ENCODE measurements at places on chromosomes 7 and 10. TPM values are rescaled to one million over a fixed set of nuclear protein-coding genes. Genes with fewer than 3 reads are reported as not detected.

- H3K27me3 ChIP-seq: no peaks in the 10 kb centered on the region
- no peaks in the 10 kb centered on the region for H3K36me3 ChIP-seq
- H3K4me3 ChIP-seq: no peak overlapping the region
- no peak overlapping the region for H3K27ac ChIP-seq
- no peaks in the 10 kb centered on the region for H3K4me1 ChIP-seq
- DNase-seq: no peak
Observed at GRCh38 chr10:112746329-112746728, 203.7 kb upstream of the TCF7L2 start.

GRCh38 chr7:134613623-134614347 lies 32.9 kb upstream of the BPGM start:
- peaks cover 2% of the 10 kb centered on the region for H3K36me3 ChIP-seq
- peak overlapping the region; percentile 41 for H3K27ac ChIP-seq
- H3K27me3 ChIP-seq: peaks cover 35% of the 10 kb centered on the region
- DNase-seq: peak; percentile 57
- H3K4me3 ChIP-seq: no peak overlapping the region

DNA sequence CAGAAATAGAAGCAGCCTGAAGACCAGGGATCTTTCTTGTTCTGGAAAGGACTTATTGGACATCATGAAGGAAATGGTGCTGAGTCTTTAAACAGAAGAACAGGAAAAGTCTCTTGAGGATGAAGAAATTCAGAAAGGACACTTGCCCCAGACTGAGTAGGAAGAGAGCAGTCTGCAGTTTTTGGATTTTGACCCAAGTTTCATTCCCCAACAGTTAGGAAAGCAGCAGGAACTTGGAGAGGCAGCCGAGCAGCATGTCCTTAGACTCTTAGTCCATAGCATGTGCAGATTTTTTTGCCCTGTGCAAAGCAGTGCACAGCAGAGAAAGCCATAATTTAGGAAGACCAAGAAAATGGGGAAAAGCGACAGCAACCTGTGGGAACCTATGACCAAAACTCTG lies 927.2 kb upstream of the AUTS2 start:
- no peaks in the 10 kb centered on the region for H3K4me1 ChIP-seq
- DNase-seq: no peak
- H3K27me3 ChIP-seq: no peaks in the 10 kb centered on the region
- H3K36me3 ChIP-seq: no peaks in the 10 kb centered on the region
- no peak overlapping the region for H3K4me3 ChIP-seq

The LLCFC1 gene
- not detected for total RNA-seq

The GIMAP8 gene
- 9.9 TPM for total RNA-seq

GRCh38 chr7:15757041-15758000 lies 70.8 kb upstream of the MEOX2 start:
- no peaks in the 10 kb centered on the region for H3K4me1 ChIP-seq
- H3K4me3 ChIP-seq: no peak overlapping the region
- no peak overlapping the region for H3K27ac ChIP-seq
- DNase-seq: no peak

DNA sequence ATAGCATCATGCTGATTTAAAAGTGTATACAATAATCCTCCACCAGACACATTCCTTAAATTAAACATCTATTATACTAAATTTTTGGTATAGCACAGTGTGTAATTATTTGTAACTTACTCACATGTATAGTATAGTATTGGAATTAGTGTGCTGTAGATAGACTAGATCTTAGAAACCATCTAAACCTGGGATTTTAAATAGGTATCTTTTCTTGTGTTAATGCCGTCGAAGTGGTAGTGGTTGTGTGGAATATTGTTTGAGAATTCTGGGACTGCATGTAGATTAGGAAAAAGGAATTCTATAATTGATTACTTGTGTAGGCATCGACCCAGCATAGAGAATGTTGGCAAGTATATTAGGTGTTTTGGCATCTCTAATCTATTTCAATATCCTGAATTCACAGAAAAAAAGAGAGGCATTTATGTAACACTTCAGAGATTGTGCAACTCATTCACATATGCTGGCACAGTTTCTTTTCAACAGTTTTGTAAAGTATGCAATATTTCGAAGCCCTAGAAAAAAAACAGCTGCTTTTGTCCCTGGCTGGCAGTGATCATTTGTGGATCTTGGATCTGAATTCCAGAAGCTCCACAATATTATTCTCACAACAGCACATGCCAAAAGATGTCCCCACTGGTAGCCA lies 145.5 kb upstream of the AGR3 start:
- no peak overlapping the region for H3K27ac ChIP-seq
- no peak overlapping the region for H3K4me3 ChIP-seq
- peaks cover 45% of the 10 kb centered on the region for H3K4me1 ChIP-seq
- DNase-seq: no peak

The RHOBTB1 gene
- 0.07 TPM for total RNA-seq

- peak within 1 kb of the TSS; percentile 93 for H3K27ac ChIP-seq
- peaks cover 52% of the 10 kb centered on the region for H3K4me1 ChIP-seq
- H3K36me3 ChIP-seq: peaks cover 7% of the 10 kb centered on the region
- H3K4me3 ChIP-seq: peak within 1 kb of the TSS; percentile 81
Observed at GRCh38 chr7:74657692-74658177, at the start of gene GTF2I. Gene GTF2I (plus strand): TSS chr7:74657718. CDS start chr7:74689129, 31,411 bp downstream.

DNA sequence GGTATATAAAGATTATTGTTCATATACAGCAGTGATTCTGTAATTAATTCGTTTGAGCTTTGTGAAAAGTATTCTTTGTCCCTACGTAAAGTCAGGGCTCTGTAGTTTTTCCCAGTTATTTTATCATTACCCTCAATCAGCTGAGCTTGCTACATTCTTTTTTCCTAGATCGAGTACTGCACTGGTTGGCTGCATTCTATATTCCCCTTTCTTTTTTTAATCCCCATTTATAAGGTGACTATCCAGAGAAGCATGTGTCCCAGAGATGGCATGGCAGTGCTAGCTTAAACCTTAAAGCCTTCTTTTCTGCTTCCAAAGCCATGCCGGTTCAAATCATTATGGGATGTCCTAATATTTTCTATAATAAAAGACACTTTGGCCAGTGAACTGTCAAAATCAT lies 230.1 kb upstream of the CELF2 start:
- H3K4me1 ChIP-seq: no peaks in the 10 kb centered on the region
- DNase-seq: no peak
- H3K4me3 ChIP-seq: no peak overlapping the region
- no peaks in the 10 kb centered on the region for H3K36me3 ChIP-seq
- no peak overlapping the region for H3K27ac ChIP-seq

DNA sequence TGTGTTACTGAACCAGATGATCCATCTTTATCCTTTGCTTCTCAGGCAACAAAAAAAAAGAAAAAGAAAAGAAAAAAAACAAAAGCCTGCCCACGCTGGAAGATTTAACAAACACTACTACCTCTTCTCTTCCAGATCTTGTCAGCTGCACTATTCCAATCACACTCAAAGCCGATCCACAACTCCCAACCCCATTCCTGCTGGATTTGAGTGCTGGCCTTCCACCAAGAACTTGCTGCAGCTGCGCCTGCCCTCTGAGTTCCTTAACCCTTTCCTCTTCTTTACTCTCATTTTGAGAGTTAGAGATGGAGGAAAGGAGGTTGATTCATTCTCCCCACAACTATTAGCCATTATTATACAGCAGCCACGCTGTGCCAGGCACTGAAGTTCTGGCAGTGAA lies 16.0 kb upstream of the ITGA8 start:
- H3K4me3 ChIP-seq: no peak overlapping the region
- H3K36me3 ChIP-seq: no peaks in the 10 kb centered on the region
- DNase-seq: no peak
- no peak overlapping the region for H3K27ac ChIP-seq
- peaks cover 3% of the 10 kb centered on the region for H3K27me3 ChIP-seq
- H3K4me1 ChIP-seq: no peaks in the 10 kb centered on the region

- H3K4me1 ChIP-seq: peaks cover 62% of the 10 kb centered on the region
- H3K27me3 ChIP-seq: no peaks in the 10 kb centered on the region
- no peak overlapping the region for H3K4me3 ChIP-seq
- no peak for DNase-seq
- no peak overlapping the region for H3K27ac ChIP-seq
Observed at GRCh38 chr7:105027176-105027853, 13.3 kb downstream of the KMT2E start.

GRCh38 chr10:131198843-131199242 lies 112.7 kb downstream of the TCERG1L start:
- no peaks in the 10 kb centered on the region for H3K4me1 ChIP-seq
- H3K36me3 ChIP-seq: no peaks in the 10 kb centered on the region
- H3K27ac ChIP-seq: no peak overlapping the region
- no peaks in the 10 kb centered on the region for H3K27me3 ChIP-seq
- DNase-seq: no peak

The PNLIPRP3 gene
- not detected for total RNA-seq

The UNCX gene
- not detected for total RNA-seq

DNA sequence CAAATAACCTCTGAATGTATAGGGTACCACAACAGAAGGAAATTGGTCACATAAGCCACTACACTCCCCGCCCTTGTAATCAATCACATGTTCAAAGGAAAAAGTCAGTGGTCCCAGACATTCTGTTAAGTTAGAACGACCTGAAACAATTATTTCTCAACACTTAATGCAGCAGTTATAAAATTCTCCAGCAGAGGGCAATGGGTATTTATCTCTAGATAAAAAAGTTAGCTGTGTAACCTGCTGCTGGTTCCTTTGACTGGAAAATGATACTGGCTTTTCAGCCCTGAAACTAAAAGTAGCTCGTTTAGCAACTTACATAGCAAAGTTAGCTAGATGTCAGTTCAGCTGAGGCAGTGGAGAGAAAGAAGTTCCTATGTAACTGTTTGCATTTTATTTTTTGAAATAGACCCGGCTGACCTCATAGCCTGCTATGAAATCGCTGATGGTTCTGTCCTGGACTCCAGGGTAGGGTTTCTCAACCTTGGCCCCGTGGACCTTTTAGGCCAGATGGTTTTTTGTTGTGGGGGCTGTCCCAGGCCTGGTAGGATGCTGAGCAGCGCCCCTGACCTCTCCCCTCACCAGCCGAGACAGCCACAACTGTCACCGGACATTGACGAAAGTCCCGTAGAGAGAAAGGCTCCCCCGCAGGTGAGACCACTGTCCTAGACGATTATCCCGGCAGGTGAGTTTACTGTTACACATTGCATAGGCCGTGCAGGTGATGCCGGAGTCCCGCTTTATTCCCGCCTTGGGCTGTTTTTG lies 40.2 kb upstream of the PROSER2 start:
- H3K27ac ChIP-seq: no peak overlapping the region
- H3K4me1 ChIP-seq: peaks cover 4% of the 10 kb centered on the region
- H3K36me3 ChIP-seq: no peaks in the 10 kb centered on the region
- DNase-seq: no peak

DNA sequence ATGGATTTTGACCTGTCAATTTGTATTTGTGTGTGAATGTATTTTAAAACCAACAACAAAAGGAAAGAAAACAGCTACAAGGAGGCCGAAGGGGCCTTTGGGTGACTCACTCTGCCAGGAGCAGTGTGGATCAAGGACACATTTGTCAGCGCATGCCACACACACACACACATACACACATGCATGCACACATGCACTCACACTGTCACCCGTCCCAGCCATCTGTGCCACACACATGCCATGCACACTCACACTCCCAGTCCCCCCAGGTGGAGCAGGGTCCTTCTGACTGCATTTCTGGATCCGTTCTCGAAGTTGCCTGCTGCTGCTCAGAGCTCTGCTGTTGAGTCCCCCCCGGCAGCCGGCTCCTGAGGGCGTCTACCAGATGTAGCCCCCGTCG lies 26.0 kb downstream of the SPOCK2 start:
- no peak overlapping the region for H3K27ac ChIP-seq
- no peak for DNase-seq
- no peaks in the 10 kb centered on the region for H3K4me1 ChIP-seq

The TMEM26 gene
- total RNA-seq: not detected

- peak overlapping the region; percentile 89 for H3K4me3 ChIP-seq
- DNase-seq: no peak
- H3K27ac ChIP-seq: peak overlapping the region; percentile 73
- no peaks in the 10 kb centered on the region for H3K36me3 ChIP-seq
- peaks cover 53% of the 10 kb centered on the region for H3K27me3 ChIP-seq
Observed at GRCh38 chr7:70695795-70696083, 436.2 kb upstream of the GALNT17 start.

- no peaks in the 10 kb centered on the region for H3K27me3 ChIP-seq
- H3K36me3 ChIP-seq: no peaks in the 10 kb centered on the region
- peaks cover 11% of the 10 kb centered on the region for H3K4me1 ChIP-seq
- H3K27ac ChIP-seq: no peak overlapping the region
Observed at GRCh38 chr7:137961200-137962177, 40.4 kb downstream of the CREB3L2 start.

DNA sequence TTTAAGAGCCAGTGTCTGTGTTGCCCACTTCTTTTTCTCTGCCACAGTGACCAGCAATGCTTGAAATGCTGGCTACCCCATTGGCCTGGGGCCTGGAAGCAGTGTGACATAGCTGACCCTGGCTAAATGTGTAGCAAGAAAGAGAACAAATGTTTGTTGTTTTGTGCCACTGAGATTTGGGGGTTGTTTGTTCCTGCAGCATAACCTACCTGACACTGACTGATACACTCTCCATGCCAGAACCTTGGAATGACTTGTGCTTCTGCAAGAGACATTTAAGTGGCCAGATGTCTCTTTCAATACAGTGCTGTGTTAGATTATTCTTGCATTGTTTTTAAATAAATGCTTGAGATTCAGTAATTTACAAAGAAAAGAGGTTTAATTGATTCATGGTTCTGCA lies 411.5 kb downstream of the TYW1 start:
- no peak for DNase-seq
- no peak overlapping the region for H3K27ac ChIP-seq
- no peaks in the 10 kb centered on the region for H3K36me3 ChIP-seq
- no peaks in the 10 kb centered on the region for H3K4me1 ChIP-seq

The HYAL4 gene
- not detected for total RNA-seq

DNA sequence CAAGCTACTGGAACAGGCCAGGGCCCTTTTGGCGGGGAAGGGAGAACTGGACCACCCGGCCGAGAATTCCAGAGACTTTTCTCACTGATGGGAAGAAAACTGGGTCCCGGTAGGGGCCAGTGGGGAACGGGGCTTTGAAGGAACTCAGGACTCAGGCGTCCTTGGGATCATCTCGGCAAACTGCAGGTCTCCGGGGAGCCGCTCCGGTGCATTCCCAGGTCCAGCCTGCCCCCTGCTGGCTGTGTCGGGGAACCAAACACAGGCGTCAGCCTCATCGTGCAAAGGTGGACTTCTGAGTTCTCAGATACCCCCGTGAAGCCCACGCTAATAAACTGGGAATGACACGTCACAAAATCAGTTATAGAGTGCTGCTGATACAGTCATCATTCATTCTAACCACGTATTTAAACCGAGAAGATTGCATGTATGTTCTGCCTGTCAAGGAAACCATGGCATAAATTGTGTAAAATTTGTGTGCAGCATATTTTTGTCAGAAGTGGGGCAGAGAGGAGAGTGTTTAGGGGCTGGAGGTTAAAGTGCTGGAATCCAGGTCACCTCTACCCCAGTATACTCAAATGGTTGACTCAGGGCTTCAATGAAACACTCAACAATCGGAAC lies 76.1 kb upstream of the CPXM2 start:
- peak; percentile 57 for DNase-seq
- H3K4me3 ChIP-seq: no peak overlapping the region
- no peaks in the 10 kb centered on the region for H3K4me1 ChIP-seq
- H3K27ac ChIP-seq: no peak overlapping the region

DNA sequence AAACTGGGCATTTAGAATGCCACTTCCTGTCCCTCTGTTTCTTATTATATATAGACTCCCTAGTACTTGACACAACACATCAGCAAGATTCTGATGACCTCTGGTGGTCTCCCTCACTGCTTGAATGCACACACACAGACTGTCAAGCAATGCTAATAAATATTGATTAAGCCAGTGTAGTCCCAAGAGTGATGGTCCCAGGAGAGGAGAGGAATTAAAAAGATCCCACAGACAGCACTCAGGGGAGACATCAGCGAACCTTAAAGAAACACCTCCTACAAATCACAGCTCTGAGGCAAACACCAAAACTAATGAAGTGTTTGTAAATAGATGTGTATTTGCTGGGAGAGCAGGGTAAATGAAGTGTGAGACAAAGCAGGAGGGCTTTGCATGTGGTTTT lies 1291.2 kb downstream of the XPNPEP1 start:
- no peaks in the 10 kb centered on the region for H3K36me3 ChIP-seq
- no peak overlapping the region for H3K4me3 ChIP-seq
- no peaks in the 10 kb centered on the region for H3K4me1 ChIP-seq

Data from activated CD8-positive, alpha-beta memory T cell treated with anti-CD3 and anti-CD28 coated beads, Interleukin-2, amount 10 ng/mL, durations not matched to agents 7 days and 5 days (primary cell).